Stromal cell of bone marrow (primary cell): ENCODE measurements at places on chromosomes 1 and 21.

DNA sequence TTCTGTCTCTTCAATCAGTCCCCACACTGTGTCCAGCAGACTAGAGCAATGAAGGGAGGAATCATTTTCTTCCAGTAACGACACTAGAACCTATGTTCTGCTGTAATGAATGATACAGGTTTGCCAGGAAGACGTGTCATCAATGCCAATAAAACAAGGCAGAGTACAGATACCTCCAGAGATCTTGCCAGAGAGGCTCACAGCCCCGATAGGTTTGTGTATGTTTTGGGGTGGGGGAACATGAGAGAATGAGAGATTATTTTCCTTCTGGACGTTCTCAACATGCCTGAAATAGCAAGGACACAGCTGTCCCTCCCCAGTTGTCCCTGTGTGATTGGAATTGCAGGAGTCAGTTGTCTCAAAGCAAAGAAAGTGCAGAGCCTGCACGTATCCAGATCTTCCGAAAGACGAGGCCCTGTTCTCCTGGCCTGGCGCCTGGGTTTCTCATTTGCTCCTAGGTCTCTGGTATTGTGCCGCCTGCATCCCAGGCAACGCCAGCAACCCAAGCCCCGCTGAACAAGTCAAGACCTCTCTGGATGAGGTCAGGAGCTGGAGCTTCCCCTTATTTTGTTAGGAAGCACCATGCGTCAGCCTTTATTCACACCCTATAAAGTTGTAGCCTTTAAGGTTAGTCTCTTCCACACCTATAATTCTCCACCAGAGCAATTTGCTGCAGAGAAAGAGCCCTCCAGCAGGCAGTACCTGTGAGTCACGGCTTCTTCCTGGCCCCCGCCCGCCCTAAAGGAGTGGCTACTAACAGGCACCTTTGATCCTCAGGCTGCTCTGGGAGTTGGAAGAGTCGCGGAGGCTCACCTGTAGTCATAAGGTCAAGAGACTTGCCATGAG, 130.5 kb downstream of the TOMM20 start:
- DNase-seq, result no peak

GRCh38 chr1:208500375-208500774, 256.2 kb upstream of the PLXNA2 start:
- DNase-seq, result no peak

GRCh38 chr1:207429963-207430362, 24.2 kb upstream of the CR2 start:
- no peak for DNase-seq

- DNase-seq, result no peak
Measured at GRCh38 chr1:182927693-182928433, 25.1 kb downstream of the SHCBP1L start.

DNA sequence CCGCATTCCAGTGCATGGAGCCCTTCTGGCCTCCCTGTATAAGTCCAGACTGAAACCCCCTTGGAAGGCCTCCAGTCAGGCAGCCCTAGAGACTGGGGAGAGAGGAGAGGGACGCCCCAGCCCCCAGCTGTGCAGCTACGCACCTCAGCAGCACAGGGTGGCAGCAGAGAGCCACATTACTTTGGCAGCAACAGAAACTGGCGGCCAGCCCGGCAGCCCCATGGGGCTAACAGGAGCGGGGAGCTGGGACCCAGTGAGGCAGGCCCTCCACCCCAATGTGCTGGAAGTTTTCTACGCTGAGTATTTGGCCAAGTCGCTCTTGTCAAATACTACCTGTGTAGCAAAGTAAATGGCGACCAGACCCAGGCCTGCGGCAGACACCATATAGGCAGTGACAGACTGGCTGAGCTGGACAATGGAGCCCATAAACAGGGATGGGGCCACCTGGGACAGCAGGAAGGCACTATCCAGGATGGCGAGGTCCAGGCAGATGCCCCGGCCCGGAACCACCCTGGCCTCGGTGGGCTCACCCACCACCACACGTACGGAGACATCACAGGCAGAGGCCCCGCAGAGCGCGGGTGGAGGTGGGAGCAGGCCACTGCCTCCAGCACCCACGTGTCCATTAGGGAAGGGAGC, 21.2 kb downstream of the SLC45A3 start:
- peak; percentile 45 for DNase-seq

GRCh38 chr1:25616987-25617624, 515 bp downstream of the MAN1C1 start:
- no peak for DNase-seq

DNA sequence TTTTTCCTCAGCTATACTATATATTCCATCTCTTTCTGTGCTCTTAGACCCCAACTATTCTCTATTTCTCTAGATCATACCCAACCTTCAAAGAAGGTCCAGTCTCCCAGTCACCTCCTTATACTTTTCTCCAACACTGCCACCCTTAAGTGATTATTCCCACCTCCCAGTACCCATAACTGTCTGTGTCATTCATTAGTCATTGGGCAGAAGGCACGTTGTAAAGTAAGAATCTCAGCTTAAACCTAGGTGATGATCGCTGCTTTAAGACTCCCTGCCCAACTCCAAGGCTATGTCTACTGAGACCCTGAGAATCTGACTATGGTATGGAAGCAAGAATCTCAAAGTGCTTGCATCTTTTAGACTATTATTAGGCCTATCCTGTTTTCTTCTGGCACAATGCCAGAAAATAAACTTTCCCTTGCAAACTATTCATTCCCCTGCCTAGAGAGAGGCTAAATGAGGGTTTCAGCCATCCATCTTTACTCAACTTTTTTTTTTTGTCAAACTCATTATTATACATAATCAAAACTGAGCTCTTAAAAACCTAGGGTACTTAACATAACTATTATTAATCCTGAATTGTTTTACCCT, 174.3 kb upstream of the DPT start:
- DNase-seq, result no peak

GRCh38 chr1:179958359-179958758, 3.7 kb downstream of the CEP350 start:
- no peak for DNase-seq

DNA sequence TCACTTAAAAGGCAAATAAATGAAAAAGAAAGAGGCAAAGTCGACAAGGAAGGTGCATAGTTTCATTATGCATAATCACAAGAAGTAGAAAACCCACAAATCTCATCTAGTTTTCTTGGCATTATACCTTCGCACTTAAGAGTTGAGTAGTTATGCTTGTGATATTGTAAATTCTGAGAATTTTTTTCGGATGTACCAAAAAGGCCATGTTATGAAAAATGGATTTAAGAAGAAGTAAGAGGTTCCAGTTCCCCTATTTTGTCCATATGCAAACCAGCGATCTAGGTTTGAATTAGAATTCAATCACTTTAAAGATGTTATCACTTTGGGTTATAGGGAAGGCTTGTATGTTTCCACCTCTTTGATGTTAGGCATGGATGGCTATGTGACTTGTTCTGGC, 7.9 kb upstream of the ERICH3 start:
- DNase-seq, result no peak

GRCh38 chr1:25543005-25543424, 391 bp upstream of the LDLRAP1 start:
- no peak for DNase-seq
